ENCODE measurements at places on chromosomes 4 and X. TPM values are rescaled to one million over a fixed set of nuclear protein-coding genes. Genes with fewer than 3 reads are reported as not detected.

The TRIM61 gene
- not detected for total RNA-seq

The UGT2B17 gene
- total RNA-seq = not detected

The LEF1 gene
- 8.0 TPM for total RNA-seq

The HTN1 gene
- not detected for total RNA-seq

The MAGED2 gene
- 73.5 TPM for total RNA-seq

The MAGEA2 gene
- total RNA-seq = not detected

The PCYT1B gene
- total RNA-seq = 1.1 TPM

The CDX4 gene
- total RNA-seq = not detected

The MEPE gene
- not detected for total RNA-seq

The S100G gene
- total RNA-seq = not detected

The ADH1B gene
- 45.0 TPM for total RNA-seq

The MUC7 gene
- not detected for total RNA-seq

The ZNF718 gene
- total RNA-seq = 4.1 TPM

The BBS12 gene
- total RNA-seq = 1.4 TPM

The CXCL10 gene
- total RNA-seq = 8.9 TPM

The DUSP21 gene
- not detected for total RNA-seq

The RTL9 gene
- total RNA-seq = not detected

The ZCCHC18 gene
- 0.73 TPM for total RNA-seq

The CT45A10 gene
- total RNA-seq = not detected

The IL3RA gene
- 0.92 TPM for total RNA-seq

Measured in esophagus squamous epithelium (tissue), 5 donors.